CD4-positive, alpha-beta memory T cell (primary cell): ENCODE measurements at places on chromosomes 12 and 14.

DNA sequence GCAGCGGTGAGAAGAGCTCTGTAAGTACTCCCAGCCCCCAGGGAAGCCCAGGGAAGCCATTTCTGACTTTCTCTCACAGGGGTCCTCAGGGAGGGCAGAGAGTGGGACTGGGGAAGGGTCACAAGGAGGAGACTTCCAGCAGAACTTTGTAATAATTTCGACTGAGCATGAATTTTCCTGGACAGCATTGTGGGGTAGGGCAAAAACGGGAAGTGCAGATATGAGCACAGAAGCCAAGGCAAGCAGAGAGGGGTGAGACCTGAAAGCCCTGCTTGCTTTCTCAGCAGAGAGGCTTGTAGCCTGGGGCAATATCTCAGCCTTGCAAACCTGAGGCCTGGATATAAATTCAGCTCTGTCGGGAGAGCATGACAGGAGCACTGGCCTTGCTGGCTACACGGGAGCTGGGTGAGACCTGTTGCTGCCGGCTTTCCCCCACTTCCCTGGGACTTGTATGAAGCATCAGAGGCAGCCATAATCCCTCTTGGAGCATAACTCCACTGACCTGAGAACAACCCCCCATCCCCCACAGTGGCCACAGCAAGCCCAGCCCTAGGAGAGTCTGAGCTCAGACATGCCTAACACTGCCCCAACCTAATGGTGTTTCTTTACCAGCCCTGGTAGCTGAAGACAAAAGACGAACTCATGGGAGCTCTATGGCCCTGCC is 9.8 kb upstream of the IQSEC3 start:
- DNase-seq = no peak

DNA sequence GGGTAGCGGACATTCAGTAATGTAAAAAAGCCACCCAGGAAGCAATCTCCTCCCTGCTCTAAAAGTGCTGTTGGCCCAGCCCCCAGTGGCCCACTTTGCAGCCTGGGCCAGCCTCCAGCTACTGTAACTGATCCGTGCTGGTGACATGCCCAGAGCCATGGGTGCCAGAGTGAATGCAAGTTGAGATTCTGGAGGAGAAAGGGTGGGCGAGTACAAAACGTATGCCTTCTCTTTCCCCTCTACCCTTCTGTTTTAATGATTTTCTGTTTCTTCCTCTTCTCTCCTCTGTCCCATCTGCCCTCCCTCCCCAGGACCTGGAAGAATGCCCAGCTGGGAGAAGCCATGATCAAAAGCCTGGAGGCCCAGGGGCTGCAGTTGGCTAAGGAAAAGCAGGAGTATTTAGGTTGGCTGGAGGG is 16.9 kb downstream of the PLEKHD1 start:
- no peak for DNase-seq

DNA sequence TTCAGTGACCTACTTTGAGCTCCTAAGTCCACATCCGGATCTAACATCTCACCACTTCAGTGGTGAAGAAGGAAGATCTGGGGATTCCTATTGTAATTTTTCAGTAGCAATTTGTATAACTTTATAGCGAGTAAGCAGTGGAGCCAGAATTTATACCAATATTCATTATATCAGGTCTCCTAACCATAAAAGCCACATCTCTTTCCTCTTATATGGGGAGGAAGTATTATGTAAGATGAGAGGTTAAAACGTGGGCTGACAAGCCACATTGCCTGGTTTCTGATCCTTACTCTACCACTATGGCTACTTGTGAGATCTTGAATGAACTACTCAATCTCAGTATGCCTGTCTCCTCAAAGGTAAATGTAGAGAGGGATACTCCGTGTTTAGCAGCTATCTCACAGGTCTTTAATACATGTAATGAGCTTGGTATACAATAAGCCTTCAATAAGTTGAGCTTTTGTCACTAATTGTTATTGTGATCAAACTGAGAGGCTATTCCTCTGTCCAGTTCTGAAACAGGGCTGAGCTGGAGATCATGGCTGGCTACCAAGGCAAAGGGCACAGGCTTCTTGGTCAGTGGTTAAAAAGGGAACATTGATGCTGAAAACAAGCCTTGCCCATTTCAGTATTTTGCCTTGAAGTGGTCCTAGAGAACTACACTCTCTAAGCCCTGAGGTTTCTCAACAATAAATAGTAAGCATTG is 3.3 kb upstream of the TMEM117 start:
- peak; percentile 44 for DNase-seq

GRCh38 chr12:69059465-69060457 is 126.8 kb upstream of the CPM start:
- no peak for DNase-seq

DNA sequence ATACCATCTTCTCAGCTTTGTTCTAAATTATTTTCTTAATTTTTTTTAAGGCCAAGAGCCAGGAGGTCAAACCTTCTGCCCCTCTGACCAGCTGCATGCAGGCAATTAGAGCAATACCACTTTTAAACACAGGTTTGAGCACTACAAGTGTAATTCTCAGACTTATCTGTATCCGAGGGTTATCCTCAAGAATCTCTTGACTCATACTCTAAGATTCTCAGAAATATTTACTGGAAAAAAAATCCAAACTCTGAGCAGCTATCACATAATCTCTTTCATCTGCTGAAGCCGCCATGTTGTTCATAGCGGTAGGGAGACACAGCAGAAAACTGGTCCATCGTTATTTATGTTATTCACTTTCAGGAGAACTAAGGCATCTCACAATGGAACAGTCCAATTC is 27.4 kb upstream of the PTHLH start:
- DNase-seq = no peak

DNA sequence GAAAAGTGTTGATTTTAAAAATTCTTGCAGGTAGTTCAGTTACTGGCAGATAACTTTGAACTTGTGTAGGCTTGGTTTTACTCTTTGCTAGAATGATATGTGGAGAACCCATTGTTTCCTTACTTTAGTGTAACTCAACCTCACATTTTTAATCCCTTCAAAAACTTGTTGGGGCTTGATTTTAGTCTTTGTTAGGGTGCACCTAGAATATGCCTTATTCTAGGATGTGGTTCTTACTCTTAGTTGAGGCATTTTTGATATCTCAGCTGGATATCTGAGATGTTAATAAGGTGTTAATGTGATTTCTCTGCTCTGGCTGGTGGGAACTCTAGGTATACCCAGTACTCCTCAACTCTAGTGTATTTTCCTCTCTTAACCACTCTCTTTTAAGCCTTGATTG is 10.0 kb downstream of the MNAT1 start:
- no peak for DNase-seq

GRCh38 chr12:104464899-104465298 is 8.2 kb downstream of the CHST11 start:
- DNase-seq = no peak

GRCh38 chr14:69994002-69994401 is 114.8 kb downstream of the SMOC1 start:
- DNase-seq = no peak
